Fibroblast of skin of right quadriceps (primary cell): ENCODE measurements at places on chromosomes 1 and 21.

- DNase-seq = peak; percentile 4
These were observed 5.6 kb upstream of the KCNA10 start for GRCh38 chr1:110524311-110525248.

GRCh38 chr1:233668725-233669294 is 54.9 kb downstream of the KCNK1 start:
- DNase-seq = peak; percentile 32

GRCh38 chr1:110770832-110771231 is 96.1 kb upstream of the KCNA3 start:
- DNase-seq = no peak

DNA sequence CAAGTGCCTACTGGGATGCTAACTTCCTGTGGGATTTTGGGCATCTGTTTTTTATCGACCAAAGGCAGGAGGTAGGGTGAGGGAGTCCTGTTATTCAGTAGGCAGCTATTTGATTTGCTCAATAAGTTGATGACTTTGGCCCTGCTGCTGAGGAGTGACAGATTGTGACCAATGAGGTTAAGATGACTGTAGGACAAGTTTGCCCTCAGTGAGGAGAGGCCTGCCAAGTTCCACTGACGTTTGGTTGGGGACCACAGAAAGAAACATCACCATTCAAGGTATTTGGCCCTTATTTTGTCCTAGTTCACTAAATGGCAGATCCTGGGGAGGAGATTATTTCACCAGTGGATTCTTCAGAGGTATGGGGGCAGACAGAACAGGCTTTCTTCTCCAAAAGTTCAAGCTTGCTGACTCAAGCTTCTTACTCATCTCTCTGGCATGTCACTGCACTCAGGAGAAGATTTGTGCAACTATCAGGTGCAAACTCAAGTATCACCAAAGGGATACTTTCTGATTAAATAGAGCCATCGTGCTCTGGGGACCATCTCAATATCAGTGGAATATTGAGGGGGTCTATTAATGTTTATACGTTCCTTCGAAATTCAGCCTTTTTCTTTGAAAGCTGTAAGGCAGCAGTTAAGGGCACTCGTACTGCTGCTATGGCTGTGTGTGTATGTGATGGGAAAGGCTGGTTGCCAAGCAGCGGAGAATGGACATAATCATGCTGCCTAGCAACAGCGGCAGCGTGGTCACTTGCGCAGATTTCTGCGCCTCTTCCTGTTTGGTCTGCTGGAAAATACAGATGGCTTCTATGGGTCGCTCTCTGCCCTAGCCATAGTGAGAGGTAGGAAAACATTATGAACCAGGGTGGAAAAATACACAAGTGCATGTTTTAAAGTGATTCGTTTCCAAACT is 78.7 kb downstream of the PBX1 start:
- peak; percentile 78 for DNase-seq

GRCh38 chr1:183732236-183732880 is 72.6 kb upstream of the RGL1 start:
- no peak for DNase-seq

- DNase-seq = no peak
These were observed 321.0 kb downstream of the PLPP3 start for GRCh38 chr1:56258371-56258770.

- DNase-seq = no peak
These were observed 6.2 kb downstream of the NR5A2 start for GRCh38 chr1:200033511-200034261.

DNA sequence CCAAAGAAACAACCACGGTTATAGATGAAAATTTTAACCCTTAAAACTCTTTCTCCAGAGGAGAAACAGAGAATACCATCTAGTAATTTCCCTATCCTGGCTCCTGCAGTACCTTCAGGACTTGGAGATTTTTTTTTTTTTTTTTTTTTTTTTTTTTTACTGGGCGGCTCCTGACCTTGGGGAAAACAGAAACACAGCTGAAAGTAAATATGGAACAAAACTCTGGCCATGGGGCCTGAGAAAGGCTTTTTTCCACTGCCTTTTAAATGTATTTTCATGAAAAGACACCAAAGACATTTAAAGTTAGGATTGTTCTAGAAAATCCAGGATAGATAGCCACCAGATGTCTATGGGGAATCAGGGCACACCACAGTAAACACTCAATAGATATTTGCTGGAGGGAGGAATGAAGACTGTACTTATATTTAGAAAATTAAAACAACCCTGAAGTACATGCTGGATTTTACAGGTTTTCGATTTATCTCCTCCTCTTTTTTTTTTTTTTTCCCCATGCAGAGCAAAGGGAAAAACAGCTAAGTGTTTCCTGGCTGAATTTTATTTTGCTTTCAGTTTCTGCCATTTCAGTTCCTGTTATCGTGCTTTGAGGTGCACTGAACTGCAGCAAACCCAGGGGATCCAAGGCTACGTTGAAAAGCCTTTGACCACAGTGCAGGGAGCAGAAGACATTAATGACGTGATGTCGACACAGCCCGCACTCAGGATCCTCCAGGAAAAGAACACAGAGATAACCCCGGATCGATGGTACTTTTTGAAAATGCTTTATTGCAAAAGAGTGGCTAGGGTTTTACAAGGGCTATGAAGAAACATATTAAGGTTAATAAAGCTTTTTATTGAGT is 35.7 kb upstream of the CNN3 start:
- DNase-seq = no peak

DNA sequence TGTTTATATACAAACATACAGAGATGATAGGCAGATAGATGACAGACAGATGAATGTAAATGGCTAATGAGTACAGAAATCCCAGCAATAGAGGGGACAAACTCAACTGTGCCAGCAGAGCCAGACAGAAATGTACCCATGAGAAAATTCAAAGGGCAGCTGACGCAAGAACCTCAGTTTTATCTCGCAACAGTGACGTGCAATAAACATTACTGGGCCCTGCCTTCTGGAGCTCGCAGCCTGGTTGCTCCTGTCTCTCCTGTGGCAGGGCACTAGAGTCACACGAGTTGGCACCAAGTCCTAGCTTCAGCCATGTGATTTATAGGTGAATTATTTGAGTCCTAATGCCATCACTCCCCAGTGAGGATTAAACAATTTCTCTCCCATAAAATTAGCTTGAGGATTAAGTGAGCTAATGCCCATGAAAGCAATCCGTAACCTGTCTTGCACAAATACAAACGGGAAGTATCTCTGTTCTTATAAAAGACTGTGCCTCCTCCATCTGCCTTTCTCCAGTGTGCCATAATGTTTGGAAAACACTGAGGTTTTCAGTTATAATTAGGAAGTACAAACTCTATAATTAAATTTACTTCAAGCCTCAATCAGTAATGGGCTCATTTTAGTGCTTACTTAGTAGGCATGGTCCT is 50.7 kb downstream of the VAV3 start:
- no peak for DNase-seq

GRCh38 chr1:51818487-51818886 is 60.0 kb downstream of the NRDC start:
- no peak for DNase-seq

DNA sequence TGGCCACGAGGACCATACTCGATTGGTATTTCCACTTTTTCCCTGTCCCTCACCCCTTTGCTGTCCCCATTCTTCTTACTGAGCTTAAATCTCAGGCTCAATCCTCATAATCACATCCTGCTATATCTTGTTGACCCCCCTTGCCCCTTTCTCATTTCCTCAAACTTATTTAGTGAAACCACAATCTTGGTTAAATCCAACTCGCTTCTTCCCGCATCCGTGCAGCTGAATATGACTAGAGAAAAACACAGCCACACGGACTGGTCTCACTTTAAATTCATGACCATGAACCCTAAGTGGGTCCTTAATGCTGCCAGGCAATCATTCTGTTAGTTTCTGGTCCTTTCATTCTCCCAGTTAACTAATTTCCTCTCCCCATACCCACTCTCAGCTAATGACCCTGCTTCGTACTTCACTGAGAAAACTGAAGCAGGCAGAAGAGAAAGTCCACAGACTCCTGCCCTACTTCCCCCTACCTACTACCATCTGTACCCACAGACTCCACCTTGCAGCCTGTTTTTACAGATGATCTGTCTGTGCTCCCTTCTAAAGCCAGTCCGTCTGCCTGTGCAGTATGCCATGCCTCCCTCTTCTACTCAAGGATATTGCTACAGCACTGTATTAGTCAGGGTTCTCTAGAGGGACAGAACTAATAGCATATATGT is 96.8 kb upstream of the LMO4 start:
- DNase-seq = no peak

GRCh38 chr1:45395051-45395450 is 54.8 kb upstream of the MUTYH start:
- DNase-seq = no peak

DNA sequence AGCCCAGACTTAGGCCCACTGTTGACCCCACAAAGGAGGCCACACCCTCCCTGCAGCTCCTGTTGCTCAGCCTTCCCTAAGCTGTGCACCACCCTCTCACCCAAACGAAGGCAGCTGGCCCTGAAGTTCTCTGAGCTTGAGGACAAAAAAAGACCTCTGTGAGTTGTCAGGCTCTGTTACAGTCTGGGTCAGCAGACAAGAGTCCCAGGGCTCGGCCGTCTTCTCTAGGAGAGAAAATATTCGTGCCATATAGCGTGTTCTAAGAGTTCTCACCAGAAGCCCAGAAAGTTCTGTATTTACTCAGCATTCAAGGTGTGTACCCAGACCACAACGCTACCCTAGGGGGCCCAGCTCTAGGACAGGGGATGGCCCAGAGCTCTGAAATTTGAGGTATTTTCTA is 25.5 kb upstream of the LYST start:
- no peak for DNase-seq

DNA sequence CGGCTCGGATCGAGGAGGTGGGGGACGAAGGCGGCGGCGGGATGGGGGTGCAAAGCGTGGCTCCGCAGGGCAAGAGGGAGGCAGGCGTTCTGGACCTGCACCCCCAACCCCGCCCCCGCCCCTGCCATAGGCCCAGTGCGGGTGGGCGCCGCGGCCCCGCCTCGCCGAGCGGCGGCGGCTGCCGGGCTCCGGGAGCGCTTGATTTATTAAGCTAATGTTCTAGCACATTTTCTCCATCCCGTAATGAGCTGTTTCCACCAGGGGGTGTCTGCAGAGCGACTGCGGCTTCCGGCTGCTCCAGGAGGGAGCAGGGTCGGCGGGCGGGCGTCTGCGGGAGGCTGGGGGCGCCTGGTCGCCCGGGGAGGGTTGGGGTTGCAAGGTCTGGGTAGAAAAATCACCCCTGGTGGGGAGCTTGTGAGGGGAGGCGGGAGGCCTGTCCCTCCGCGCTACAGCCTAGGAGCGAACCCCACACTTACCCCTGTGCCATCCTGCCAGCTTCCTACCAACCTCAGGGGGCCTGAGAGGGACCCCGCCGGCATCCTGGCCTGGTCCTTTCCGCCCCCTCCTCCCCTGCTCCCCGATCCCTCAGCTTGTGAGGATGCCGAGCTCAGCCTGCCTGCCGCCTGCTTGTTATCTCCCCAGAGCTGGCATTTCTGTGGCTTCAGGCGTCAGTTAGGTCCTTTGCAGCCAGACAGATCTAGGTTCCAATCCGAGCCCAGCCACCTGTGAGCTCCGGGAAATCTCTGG is 48.5 kb upstream of the ACOT11 start:
- DNase-seq = peak; percentile 66

DNA sequence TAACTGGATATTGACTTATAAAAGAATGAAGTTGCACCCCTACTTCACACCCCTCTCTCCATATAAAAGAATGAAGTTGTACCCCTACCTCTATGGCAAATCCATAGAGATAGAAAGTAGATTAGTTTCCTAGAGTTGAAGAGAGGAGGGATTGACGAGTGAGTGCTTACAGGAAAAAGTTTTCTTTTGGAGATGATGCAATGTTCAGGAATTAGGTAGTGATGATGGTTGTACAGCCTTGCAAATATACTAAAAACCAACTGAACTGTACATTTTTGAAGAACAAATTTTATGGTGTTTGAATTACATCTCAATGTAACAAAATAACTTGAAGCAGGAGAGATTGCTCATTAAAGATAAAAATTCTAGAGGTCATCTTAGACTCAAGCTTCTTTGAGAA is 272.9 kb downstream of the GPR52 start:
- DNase-seq = no peak

DNA sequence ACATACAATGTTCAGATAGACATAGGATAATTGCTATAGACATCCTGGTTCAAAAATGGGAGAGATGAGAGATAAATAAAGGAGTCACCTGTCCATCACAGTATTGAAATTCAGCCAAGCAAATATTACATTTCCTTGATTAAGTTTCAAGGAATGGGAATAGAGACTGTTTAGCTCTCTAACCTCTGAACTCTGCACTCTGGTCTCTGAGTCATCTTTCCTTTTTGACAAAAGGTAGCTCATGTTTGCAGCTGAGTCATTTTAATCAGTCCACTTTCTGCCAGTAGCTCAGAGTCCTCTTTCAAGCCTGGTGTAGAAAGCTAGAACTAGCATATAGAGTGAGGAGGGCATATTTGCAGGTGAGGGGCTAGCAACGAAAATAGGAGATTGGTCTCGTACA is 51.4 kb upstream of the GJA8 start:
- DNase-seq = no peak

DNA sequence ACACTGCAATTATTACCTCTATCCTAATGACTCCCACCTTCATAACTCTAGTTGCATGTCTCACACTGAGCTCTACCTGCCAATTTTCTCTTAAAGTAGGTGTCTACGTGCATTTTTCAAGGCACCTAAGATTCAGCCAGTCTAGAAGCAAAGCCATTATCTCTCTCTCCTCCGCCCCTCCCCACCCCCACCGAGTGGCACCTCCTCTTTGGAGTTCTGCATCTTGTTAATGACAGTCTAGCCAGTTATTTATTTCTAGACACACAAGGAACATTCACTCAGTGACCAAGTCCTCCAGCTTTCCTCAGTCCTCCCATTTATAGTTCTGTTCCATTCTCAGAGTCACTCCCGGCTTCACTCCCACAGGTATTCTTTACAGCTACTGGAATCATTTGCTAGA is 47.6 kb downstream of the ASTN1 start:
- DNase-seq = no peak
